ENCODE measurements at places on chromosomes 12 and 14.
A peak's percentile ranks its signal among the peaks of the same experiment; 100 is the strongest.

DNA sequence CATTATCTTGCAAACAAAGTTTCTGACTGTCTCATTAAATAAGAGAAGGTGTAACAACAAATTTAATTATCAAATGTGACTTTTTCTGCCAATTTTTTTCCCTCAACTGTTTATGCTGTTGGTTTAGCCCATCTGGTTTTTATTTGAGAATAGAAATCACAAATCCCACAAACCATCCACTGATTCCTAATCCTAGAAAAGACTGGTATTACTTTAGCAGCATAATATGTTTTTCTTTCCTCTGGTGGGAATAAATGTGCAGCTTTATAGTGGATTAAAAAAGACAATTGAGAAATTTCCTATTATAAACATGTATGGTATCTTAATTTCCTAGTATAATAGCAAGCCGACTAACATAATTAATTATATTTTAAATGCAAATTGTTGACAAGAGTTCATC, 257.9 kb upstream of the FOXN3 start:
- DNase-seq = peak; percentile 21

- peak; percentile 36 for DNase-seq
Observed at GRCh38 chr14:74038020-74038859, 19.1 kb downstream of the BBOF1 start.

GRCh38 chr12:46553266-46553665, 180.7 kb upstream of the SLC38A2 start:
- DNase-seq = peak; percentile 57

DNA sequence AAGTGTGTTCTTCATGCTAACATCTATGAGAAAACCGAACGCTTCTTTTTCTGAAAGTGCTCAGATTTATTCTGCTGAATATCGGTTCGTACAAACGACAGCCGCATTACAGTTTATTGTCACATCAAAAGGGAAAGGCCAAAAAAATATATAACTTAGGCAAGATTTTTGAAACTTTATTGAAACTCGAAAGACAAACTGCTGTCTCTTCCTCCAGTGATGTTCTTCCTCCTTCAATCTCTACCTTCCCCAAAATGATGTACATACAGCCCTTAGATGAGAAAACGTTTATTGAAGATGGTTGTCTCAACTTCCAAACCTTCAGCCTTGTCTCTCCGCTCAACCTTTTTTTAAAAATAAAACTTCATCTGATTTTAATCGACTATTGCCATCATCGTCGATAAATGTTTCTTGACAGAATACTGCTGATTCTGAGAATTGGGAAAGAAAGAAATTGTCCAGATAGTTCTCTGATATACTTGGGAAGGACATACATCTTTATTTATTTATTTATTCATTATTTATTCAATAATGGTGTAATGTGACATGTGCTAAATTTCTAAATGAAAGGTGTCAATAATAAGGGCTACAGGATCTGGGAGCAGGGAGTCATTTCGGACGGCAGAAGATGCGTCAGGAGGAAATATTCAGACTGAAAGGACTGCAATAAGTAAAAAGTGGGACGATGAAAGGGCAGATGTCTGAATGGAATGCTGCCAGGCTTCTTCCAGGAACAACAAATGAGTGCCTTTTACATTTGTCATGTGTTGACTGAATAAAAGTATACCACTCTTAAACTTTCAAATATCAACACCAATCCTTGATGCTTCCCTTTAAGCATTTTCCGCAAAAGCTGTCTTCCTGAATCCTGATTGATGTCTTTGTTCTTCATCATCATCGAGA, 817 bp upstream of the MDM1 start:
- no peak for DNase-seq
